Diencephalon (tissue), 1 donor: ENCODE measurements at places on chromosomes 4 and X. TPM values are rescaled to one million over a fixed set of nuclear protein-coding genes. Genes with fewer than 3 reads are reported as not detected.

Gene GPR50
- 0.23 TPM for total RNA-seq

Gene FABP2
- total RNA-seq = not detected

Gene USP26
- total RNA-seq = not detected

Gene TAPT1
- 46.1 TPM for total RNA-seq

Gene KIAA1210
- under 0.01 TPM for total RNA-seq

Gene MUC7
- not detected for total RNA-seq

Gene WNK3
- total RNA-seq = 62.3 TPM

Gene COX7B2
- total RNA-seq = not detected

Gene NKX3-2
- total RNA-seq = not detected

Gene EDNRA
- 11.1 TPM for total RNA-seq
